ENCODE measurements at places on chromosomes 7 and 10. TPM values are rescaled to one million over a fixed set of nuclear protein-coding genes. Genes with fewer than 3 reads are reported as not detected.

The CYP2C18 gene
- total RNA-seq = not detected

- no peak for DNase-seq
Observed at GRCh38 chr7:147869456-147869855, 721.1 kb upstream of the C7orf33 start.

GRCh38 chr10:118594392-118595063, 920 bp downstream of the PRLHR start:
- no peak for DNase-seq

DNA sequence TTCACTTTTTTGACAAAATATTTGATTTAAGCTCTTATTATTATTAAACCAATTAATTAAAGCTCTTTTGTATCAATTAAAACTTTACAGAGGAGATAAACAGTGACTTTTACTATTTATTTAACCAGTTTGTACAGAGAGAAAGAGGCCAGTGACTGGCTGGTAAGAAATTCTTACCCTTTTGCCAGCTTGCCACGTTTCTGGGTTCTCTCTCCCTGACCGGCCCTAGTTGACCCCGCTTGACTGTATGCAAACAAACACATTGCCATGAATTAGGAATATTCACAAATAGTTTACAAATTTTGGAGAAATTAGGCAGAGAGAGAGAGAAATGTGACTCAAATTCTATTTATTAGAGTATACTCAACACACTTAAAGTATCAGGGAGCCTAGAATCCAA, 36.2 kb downstream of the NPVF start:
- no peak for DNase-seq

DNA sequence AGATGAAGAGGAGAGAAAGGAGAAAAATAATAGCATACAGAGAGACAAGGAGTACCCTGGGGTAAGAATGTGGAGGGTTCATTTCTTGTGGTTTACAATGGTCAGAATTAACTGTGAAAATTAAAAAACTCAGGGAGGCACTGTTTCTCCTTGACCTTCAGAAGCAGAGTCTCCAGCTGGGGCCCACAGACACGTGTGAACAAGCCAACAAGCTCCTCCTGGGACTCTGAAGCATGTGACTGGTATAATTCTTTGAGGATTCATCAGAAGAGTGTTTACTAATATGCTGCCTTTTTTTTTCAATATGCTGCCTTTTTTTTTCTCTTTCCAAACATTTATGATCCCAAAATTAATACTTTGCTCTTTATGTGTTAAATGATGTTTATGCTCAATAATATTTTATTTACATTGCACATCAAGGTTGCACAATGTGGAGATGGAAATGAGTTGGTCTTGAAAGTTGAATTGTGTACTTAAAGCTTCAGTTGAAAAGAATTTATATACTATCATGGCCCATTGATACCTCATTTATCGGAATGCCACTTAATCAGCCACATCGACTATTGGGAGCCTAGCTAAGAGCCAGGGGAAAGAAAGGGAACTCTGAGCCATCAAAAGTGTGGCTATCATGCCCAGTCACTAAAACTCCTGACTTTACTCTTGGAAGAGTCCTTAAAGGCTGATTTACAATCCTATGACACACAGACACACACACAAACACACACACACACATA, 134.7 kb upstream of the RHOBTB1 start:
- no peak for DNase-seq

Measured in sciatic nerve (tissue), 2 donors.